Regular cardiac myocyte (primary cell): ENCODE measurements at places on chromosomes 12 and 14. TPM values are rescaled to one million over a fixed set of nuclear protein-coding genes. Genes with fewer than 3 reads are reported as not detected.

Gene KTN1
- total RNA-seq: 184 and 190 TPM in 2 replicates

Gene TAS2R19
- 2.1 and 7.3 TPM in 2 replicates for total RNA-seq

Gene SLC39A2
- total RNA-seq: 0.28 TPM in 1 of 2 replicates, not detected in the other

Gene WIF1
- not detected in 2 replicates for total RNA-seq

Gene FOXG1
- under 0.01 TPM in 1 of 2 replicates, not detected in the other for total RNA-seq

Gene PRH2
- 0.19 TPM in 1 of 2 replicates, not detected in the other for total RNA-seq

Gene AGAP2
- total RNA-seq: 0.19 and 0.28 TPM in 2 replicates

Gene KCNK13
- 0.28 and 0.58 TPM in 2 replicates for total RNA-seq

Gene SPIC
- total RNA-seq: not detected in 2 replicates

Gene CARMIL3
- not detected in 2 replicates for total RNA-seq

Gene C14orf39
- not detected in 2 replicates for total RNA-seq

Gene APEX1
- 41.4 and 144 TPM in 2 replicates for total RNA-seq

Gene TC2N
- 0.19 and 0.56 TPM in 2 replicates for total RNA-seq

Gene RAB5B
- total RNA-seq: 42.2 and 43.1 TPM in 2 replicates

Gene LALBA
- total RNA-seq: not detected in 2 replicates

Gene ARL6IP4
- total RNA-seq: 101 and 234 TPM in 2 replicates

Gene CCDC38
- total RNA-seq: under 0.01 TPM in 2 replicates

Gene NDUFA9
- total RNA-seq: 39.2 and 49.3 TPM in 2 replicates

Gene ASCL1
- not detected in 2 replicates for total RNA-seq

Gene CLEC4E
- not detected in 2 replicates for total RNA-seq

Gene IFNG-AS1
- not detected in 2 replicates for total RNA-seq

Gene CD163L1
- 3.1 and 3.3 TPM in 2 replicates for total RNA-seq

Gene NRIP2
- total RNA-seq: under 0.01 and 0.28 TPM in 2 replicates

Gene CMA1
- not detected in 2 replicates for total RNA-seq

Gene SERPINA12
- total RNA-seq: not detected in 2 replicates

Gene KRT83
- total RNA-seq: under 0.01 TPM in 1 of 2 replicates, not detected in the other

Gene GARIN6
- not detected in 2 replicates for total RNA-seq

Gene IL26
- under 0.01 TPM in 1 of 2 replicates, not detected in the other for total RNA-seq

Gene KRT78
- total RNA-seq: not detected in 2 replicates

Gene VRTN
- total RNA-seq: not detected in 2 replicates

Gene SPTLC2
- 30.7 and 46.2 TPM in 2 replicates for total RNA-seq

Gene TCL1A
- not detected in 2 replicates for total RNA-seq

Gene ZNF605
- 7.1 and 13.8 TPM in 2 replicates for total RNA-seq

Gene PTPN6
- under 0.01 TPM in 1 of 2 replicates, not detected in the other for total RNA-seq

Gene SDR9C7
- not detected in 2 replicates for total RNA-seq

Gene RTL1
- total RNA-seq: not detected in 2 replicates

Gene KLRC2
- total RNA-seq: not detected in 2 replicates

Gene CGRRF1
- 15.0 and 25.1 TPM in 2 replicates for total RNA-seq

Gene GRIN2B
- 0.19 and 0.28 TPM in 2 replicates for total RNA-seq

Gene PMEL
- 1.1 and 1.7 TPM in 2 replicates for total RNA-seq
